Naive thymus-derived CD8-positive, alpha-beta T cell (primary cell): ENCODE measurements at places on chromosomes 2 and 18. TPM values are rescaled to one million over a fixed set of nuclear protein-coding genes. Genes with fewer than 3 reads are reported as not detected.

DNA sequence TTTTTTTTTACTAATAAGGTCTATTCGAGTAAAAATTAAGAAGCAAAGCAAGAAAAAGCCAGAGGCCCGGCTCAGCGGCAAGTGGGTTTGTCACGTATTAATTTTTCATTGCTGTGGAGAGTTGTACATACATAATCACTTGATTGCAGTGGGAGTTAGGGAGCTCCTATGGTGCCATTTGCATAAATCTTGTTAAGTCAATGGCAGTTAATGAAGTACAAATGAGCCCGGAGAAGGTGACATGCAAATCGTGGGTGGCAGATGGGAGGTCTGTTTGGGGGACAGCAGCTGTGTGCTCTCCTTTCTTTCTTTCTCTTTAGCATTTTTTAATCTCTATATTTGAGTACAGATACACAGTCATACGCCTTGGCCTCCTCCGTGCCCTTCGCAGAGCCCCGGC lies 317.0 kb downstream of the AGAP1 start:
- DNase-seq = no peak
- H3K27ac ChIP-seq = no peak overlapping the region
- H3K4me3 ChIP-seq = no peak overlapping the region

GRCh38 chr2:22995576-22995975 lies 389.4 kb upstream of the KLHL29 start:
- H3K27ac ChIP-seq = no peak overlapping the region
- no peaks in the 10 kb centered on the region for H3K36me3 ChIP-seq

- H3K27me3 ChIP-seq = no peaks in the 10 kb centered on the region
- H3K36me3 ChIP-seq = peaks cover 20% of the 10 kb centered on the region
- H3K4me3 ChIP-seq = no peak overlapping the region
- H3K4me1 ChIP-seq = no peaks in the 10 kb centered on the region
Measured at GRCh38 chr2:177489719-177490301, 97.2 kb downstream of the AGPS start.

DNA sequence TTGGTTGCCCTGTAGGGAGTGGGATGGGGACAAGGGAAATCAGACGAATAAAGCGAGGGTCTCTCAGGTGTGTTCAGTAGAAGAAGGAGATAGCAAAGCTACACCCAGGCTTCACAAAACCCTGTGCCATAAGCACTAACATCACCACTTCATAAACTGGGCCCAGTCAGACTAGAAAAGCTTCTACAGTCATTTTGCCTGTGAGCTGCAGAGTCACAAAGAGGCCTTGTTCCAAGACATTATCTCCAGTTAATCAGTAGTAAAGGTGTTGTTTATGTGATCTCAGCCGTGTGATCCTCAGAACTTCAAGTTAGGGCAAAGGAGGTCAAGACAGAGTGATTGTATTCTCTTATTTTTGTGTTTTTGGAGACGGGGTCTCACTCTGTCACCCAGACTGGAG lies 148.0 kb downstream of the GALR1 start:
- no peak overlapping the region for H3K27ac ChIP-seq
- no peak overlapping the region for H3K4me3 ChIP-seq
- no peaks in the 10 kb centered on the region for H3K27me3 ChIP-seq
- DNase-seq = no peak

DNA sequence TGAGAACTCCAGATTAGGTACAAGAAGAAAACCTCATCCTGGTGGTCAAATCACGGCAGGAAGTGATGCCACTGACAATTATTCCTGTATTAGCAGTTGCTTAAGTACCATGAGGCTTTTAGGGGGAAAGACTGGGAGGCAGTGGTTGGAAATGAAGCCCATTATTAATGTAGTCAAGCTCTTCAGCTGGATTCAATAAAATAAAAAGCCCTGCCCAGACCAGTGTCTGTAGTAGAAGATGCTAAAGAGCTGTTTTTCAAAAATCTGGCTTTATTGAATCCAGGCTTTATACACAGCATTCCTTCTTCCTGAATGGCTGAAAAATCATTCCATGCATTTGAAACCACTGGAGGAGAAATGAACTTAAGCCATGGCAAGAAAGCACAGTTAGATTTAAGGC lies 155.2 kb downstream of the BCL2 start:
- DNase-seq = no peak
- peak overlapping the region; percentile 98 for H3K27ac ChIP-seq
- no peaks in the 10 kb centered on the region for H3K27me3 ChIP-seq
- H3K4me1 ChIP-seq = peaks cover 83% of the 10 kb centered on the region
- H3K36me3 ChIP-seq = peaks cover 9% of the 10 kb centered on the region
- no peak overlapping the region for H3K4me3 ChIP-seq

- no peak overlapping the region for H3K4me3 ChIP-seq
- no peak for DNase-seq
- H3K36me3 ChIP-seq = peaks cover 2% of the 10 kb centered on the region
- peaks cover 25% of the 10 kb centered on the region for H3K27me3 ChIP-seq
- no peaks in the 10 kb centered on the region for H3K4me1 ChIP-seq
Measured at GRCh38 chr2:120579916-120580685, 155.6 kb upstream of the GLI2 start.

GRCh38 chr2:10229462-10230099 lies 73.1 kb upstream of the HPCAL1 start:
- no peak overlapping the region for H3K27ac ChIP-seq
- H3K4me3 ChIP-seq = no peak overlapping the region
- no peak for DNase-seq
- H3K4me1 ChIP-seq = peaks cover 5% of the 10 kb centered on the region
- no peaks in the 10 kb centered on the region for H3K36me3 ChIP-seq

GRCh38 chr18:22182884-22183697 lies 13.7 kb downstream of the GATA6 start:
- H3K27ac ChIP-seq = no peak overlapping the region
- no peaks in the 10 kb centered on the region for H3K4me1 ChIP-seq
- DNase-seq = no peak
- peaks cover 3% of the 10 kb centered on the region for H3K27me3 ChIP-seq
- H3K4me3 ChIP-seq = no peak overlapping the region

DNA sequence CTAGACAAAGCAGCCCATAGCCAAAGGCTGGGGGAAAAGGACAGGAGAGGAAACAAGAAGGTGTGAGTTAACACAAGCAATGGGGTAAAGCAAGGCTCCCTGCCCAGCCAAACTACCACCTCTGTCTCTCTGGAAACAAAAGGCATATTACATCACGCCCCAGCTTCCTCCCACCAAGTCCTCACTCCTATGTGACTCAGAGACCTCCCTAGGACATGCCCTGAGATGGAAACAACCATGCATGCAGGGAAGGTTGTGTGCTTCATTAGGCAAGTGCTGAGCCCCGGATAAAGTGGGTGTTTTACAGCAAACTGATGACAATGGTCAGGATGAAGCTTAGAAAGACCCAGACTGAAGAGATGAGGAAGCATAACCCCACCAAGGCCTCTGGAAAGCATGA lies 9.0 kb upstream of the ATRAID start:
- H3K27ac ChIP-seq = no peak overlapping the region
- no peak for DNase-seq
- peaks cover 7% of the 10 kb centered on the region for H3K4me1 ChIP-seq
- peaks cover 3% of the 10 kb centered on the region for H3K36me3 ChIP-seq

DNA sequence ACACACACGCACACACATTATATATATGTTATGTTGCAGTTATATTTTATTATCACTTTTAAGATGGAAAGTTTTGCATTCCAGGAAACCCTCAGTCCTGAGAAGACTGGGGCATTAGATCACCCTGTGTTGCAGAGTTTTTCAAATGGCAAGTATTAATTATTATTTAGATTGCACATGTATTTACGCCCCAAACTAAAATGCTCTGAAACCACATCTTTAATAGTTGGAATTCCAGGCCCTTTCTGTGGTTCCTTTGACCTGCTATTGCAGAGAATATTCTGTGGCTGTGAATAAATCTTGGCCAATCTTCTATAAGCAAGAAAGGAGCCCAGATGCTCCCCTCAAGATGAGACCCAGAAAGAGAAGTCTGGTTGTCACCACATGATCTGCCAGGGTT lies 427.0 kb upstream of the TNP1 start:
- H3K27me3 ChIP-seq = no peaks in the 10 kb centered on the region
- H3K36me3 ChIP-seq = peaks cover 10% of the 10 kb centered on the region
- H3K4me3 ChIP-seq = no peak overlapping the region

DNA sequence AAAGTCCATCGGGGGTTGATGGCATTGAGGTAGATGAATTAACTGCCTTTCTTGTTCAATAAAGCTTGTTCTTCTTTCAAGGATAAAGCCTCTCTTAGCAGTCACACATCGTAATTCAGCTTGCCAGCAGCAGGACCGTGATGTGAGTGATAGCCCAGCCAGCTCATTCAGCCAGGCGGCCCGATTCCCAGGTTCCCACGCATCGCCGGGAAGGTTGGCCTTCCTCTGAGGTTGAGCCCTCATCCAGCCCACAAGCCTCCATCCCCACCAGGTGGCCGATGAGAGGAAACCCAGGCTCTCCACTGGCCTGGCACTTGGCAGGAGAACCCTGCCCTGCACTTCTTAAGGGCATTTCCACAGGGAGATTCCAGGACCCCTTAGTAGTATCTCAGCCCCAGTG lies 4.7 kb downstream of the AGAP1 start:
- DNase-seq = no peak
- no peak overlapping the region for H3K27ac ChIP-seq

- H3K4me3 ChIP-seq = no peak overlapping the region
- no peaks in the 10 kb centered on the region for H3K4me1 ChIP-seq
- no peak overlapping the region for H3K27ac ChIP-seq
- peaks cover 14% of the 10 kb centered on the region for H3K27me3 ChIP-seq
Measured at GRCh38 chr2:41958251-41958650, 89.6 kb upstream of the PKDCC start.

DNA sequence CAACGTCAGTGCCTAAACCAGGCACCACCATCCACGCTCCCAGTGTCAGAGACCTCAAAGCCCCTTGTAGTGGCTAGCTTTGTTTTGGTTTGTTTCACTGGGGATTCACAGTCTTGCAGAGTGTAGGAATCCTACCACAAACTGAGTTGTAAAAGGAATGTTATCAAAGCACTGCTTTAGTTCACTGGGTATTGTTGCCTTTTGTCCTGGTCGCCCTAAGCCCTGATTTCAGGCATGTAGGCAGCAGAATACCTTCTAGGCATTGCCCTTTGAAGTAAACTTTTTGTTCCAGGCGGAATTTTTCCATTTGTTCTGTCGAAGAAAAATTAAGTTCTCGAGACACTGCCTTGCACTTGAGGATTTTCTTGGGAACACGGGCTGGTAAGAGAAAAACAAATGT lies 29.4 kb downstream of the PTMA start:
- peaks cover 17% of the 10 kb centered on the region for H3K36me3 ChIP-seq
- DNase-seq = no peak
- H3K27ac ChIP-seq = no peak overlapping the region
- H3K4me1 ChIP-seq = no peaks in the 10 kb centered on the region
- no peaks in the 10 kb centered on the region for H3K27me3 ChIP-seq

Gene FEV
- total RNA-seq = not detected

Gene PLGLB2
- total RNA-seq = 5.7 TPM

Gene KCNG2
- not detected for total RNA-seq

Gene RFX8
- total RNA-seq = not detected

Gene NAT8
- total RNA-seq = not detected
